ENCODE measurements at places on chromosomes 4 and X.

- DNase-seq = peak; percentile 70
- peaks cover 4% of the 10 kb centered on the region for H3K36me3 ChIP-seq
- peak overlapping the region; percentile 16 for H3K4me3 ChIP-seq
- H3K27ac ChIP-seq = peak overlapping the region; percentile 38
- H3K4me1 ChIP-seq = peaks cover 18% of the 10 kb centered on the region
- no peaks in the 10 kb centered on the region for H3K27me3 ChIP-seq
Observed at GRCh38 chr4:26402458-26402857, 81.6 kb downstream of the RBPJ start.

- H3K36me3 ChIP-seq = no peaks in the 10 kb centered on the region
- H3K4me1 ChIP-seq = no peaks in the 10 kb centered on the region
Observed at GRCh38 chrX:103310555-103311398, at the start of gene BEX2. BEX2 (minus strand) TSS chrX:103310990; CDS start chrX:103309976, 1,014 bp downstream.

- H3K4me3 ChIP-seq = no peak overlapping the region
- no peak for DNase-seq
- H3K27me3 ChIP-seq = no peaks in the 10 kb centered on the region
- H3K4me1 ChIP-seq = peaks cover 23% of the 10 kb centered on the region
- no peaks in the 10 kb centered on the region for H3K36me3 ChIP-seq
Observed at GRCh38 chrX:109704563-109704962, 28.5 kb downstream of the ACSL4 start.

- H3K36me3 ChIP-seq = no peaks in the 10 kb centered on the region
- H3K27ac ChIP-seq = no peak overlapping the region
- H3K4me1 ChIP-seq = no peaks in the 10 kb centered on the region
- H3K27me3 ChIP-seq = no peaks in the 10 kb centered on the region
Observed at GRCh38 chr4:111781611-111782010, 363.6 kb upstream of the FAM241A start.

DNA sequence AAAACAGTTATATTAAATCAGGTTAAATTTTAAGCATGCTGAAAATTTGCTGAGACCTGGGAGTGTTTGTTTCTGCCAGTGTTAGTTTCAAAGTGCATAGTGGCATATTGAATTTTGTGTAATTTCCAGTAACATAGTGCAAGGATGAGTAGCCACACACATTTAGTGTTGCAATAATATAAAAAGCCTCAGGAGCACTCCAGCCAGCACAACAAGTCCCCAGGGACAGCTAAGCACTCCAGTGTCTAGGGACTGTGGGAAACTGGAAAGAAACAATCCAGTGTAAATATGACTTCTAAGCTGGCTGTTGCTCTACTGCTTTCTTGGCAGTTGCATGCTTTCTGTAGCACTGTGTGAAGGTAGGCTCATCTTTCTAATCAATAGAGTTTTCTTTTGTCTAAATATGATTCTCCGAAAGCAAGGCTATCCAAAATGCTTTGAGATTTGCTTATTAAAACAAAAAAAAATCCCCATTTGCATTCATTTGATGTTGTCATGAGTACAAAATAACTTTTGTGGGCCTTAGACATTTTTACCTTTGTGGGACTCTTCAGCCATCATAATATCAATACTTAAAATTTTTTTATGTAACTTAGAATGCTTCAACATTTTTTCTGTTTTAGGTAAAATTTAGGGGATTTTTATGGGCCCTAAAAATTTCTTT is 24.2 kb upstream of the CXCL2 start:
- no peaks in the 10 kb centered on the region for H3K36me3 ChIP-seq
- no peaks in the 10 kb centered on the region for H3K4me1 ChIP-seq
- DNase-seq = no peak
- no peak overlapping the region for H3K27ac ChIP-seq

DNA sequence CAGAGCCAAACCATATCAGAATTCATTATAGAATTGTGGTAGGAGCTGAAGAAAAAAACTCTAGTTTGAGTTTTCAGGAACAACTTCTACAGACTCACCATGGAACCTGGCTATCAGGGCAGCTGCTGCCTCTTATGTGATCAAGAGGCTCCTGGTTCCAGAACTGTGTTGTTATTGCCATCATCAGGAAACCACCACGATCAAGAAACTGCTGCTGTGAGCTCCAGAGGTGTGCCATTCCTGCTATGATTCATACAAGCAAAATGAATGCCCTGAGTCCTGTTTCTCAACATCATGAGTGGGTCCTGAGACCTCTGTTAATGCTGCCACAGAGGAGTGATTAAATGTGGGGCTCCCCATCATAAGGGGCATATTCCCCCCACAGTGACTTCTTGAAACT is 43.7 kb downstream of the TASL start:
- no peaks in the 10 kb centered on the region for H3K4me1 ChIP-seq
- no peak for DNase-seq
- no peaks in the 10 kb centered on the region for H3K27me3 ChIP-seq
- H3K27ac ChIP-seq = no peak overlapping the region
- H3K4me3 ChIP-seq = no peak overlapping the region

DNA sequence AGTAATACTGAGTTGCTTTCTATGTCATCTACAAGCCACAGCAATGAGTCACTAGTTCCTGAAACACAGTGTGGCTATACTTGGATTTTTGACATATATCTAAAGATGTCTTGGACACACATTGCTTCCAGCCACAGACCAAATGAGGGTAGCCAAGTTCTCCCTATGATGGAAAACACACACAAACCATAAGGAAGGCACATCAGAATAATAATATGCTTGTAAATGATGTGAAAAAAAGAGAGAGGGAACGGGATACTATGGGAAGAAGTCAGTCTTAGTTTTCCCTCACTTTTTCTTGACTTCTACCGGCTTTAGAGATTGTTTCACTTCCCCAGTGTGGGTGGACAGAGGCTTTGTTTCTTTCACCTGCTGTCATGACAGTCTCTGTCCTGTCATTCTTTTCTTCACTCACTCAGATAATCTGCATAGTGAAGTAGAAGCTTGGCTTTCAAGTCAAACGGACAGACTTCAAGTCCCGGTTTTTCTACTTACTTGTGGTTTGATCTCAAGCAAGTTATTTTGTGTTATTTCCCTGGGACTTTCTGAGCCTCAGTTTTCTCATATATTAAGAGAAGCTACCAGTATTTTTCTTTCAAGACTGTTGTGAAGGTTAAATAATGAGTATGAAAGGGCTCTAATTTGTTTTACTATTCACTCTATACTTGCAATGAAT is 34.7 kb downstream of the P2RY10 start:
- H3K27ac ChIP-seq = peak overlapping the region; percentile 70
- H3K27me3 ChIP-seq = no peaks in the 10 kb centered on the region

All from MM.1S (cell line).